ENCODE measurements at places on chromosomes 7 and 10.

GRCh38 chr10:118195729-118196128 is 146.4 kb downstream of the FAM204A start:
- DNase-seq: no peak

- no peak for DNase-seq
Observed at GRCh38 chr7:147999962-148000361, 590.6 kb upstream of the C7orf33 start.

DNA sequence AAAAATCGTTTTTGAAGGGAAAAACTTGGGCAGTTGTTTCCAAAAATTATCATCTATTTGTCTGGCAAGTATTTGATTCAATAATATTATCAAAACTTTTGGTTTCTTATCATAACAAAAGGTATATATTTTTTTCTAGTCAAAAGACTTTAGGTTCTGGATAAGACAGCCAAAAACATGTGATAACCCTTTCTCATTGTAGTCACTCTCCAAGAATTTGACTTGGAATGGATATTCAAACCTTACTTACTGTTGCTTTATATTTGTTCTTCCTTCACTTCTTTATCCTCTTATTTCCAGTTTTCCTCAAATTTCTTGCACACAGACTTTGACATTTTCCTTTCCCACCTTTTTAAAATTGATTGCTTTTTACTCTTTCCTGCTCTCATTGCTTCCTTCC is 140.9 kb upstream of the FAM3C start:
- no peak for DNase-seq

- DNase-seq: no peak
Observed at GRCh38 chr10:113179265-113179664, 229.2 kb downstream of the TCF7L2 start.

DNA sequence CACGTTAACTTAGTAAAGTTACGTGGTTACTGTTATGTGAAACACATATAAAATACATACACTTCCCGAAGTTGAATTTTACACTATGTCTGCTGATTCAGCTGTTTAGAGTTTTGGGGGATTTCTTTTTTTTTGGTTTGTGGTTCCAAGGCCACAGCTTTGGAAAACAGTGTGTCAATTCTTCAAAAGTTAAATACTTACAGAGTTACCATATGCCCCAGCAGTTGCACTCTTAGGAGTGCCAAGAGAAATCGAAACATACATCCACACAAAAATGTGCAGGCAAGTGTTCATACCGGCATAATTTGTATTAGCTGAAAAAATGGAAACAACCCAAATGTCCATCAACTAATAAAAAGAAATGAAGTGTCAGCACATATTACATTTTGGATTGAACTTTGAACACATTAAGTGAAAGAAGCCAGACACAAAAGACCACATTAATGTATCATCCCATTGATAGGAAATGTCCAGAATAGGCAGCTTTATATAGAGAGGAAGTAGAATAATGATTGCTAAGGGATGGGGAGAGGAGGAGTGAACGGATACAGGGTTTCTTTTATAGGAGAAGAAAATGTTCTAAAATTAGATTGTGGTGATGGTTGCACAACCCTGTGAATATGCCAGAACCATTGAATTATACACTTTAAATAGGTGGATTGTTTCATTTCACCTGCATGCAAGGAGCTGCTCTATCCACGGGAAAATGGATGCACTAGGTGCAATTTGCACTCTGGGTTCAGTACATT is 17.6 kb downstream of the APBB1IP start:
- DNase-seq: no peak

GRCh38 chr10:101897633-101898032 is 54.0 kb upstream of the KCNIP2 start:
- DNase-seq: no peak

- DNase-seq: no peak
Observed at GRCh38 chr10:42933448-42934340, 143.2 kb upstream of the RET start.

DNA sequence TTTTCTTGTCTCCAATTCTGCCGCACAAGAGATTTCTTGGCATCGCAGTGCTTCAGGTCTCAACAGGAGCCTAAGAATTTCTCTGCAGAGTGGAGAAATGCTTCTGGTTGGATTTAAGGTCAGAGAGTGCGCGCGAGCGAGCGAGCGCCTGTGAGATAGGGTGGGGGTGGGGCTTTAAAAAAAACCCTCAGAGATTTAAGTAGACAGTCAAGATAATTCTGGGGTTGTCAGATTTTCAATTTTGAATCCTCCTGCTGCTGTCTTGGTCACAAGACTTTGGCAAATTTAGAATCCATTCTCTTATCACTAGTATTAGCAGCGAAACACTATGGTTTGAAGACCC is 49.7 kb downstream of the CPEB3 start:
- DNase-seq: no peak

DNA sequence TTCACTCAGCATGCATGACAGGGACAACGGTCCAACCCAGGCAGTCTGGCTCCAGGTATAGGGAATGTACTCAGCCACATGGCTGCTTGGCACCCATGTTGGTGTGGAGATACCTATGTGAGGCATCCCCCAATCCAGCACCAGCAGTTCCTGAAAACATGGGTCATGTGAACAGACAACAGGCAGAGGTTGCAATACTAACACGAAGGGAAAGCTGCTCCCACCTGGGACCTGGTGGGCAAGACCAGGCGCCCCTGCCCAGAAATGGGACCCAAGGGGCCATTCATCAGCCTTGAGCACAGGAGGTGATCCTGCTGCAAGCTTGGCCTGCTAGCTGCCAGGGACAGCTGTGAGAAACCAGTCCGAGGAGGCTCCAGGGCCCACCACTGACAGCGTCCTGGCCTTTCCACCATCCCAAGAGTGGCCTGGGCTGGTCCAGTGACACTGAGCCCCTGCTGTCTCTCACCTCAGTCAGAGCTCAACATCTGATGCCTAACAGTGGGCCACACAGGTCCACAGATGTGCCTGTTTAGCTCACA is 142.3 kb downstream of the ARHGAP22 start:
- DNase-seq: no peak

DNA sequence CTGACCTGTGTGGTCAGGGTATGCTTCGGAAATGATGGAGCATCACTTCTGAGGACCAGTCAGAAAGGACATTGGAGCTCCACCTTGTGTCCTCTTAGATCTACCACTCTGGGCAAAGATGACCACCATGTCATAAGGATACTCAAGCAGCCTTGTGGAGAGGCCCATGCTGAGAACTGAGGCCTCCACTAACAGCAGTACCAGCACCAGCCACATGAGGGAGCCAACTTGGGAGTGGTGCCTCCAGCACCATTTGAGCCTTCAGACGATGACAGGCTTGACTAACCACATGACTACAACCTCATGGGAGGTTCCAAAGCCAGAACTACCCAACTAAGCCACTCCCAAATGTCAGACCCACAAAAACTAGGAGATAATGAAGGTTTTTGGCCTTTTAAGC is 116.0 kb downstream of the NPTX2 start:
- no peak for DNase-seq

GRCh38 chr10:22305721-22306120 is 10.5 kb upstream of the COMMD3 start:
- DNase-seq: no peak

GRCh38 chr10:80966326-80966986 is 428.8 kb downstream of the SH2D4B start:
- DNase-seq: no peak

DNA sequence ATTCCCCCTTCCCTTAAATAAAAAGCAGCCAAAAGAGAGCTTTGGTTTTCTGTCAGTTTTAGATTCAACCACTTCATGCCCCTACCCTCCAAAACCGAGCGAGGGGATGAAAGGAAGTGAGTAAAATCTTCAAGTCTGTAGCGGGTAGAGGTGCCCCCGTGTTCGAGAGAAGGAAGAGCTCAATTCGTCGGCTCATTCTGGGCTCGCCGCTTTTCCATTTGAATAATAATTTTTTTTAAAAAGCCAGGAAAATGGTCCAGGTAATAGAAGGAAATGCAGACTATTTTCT is 436.2 kb upstream of the GALNT17 start:
- no peak for DNase-seq

GRCh38 chr7:67588631-67589030 is 592.0 kb downstream of the TYW1 start:
- no peak for DNase-seq

DNA sequence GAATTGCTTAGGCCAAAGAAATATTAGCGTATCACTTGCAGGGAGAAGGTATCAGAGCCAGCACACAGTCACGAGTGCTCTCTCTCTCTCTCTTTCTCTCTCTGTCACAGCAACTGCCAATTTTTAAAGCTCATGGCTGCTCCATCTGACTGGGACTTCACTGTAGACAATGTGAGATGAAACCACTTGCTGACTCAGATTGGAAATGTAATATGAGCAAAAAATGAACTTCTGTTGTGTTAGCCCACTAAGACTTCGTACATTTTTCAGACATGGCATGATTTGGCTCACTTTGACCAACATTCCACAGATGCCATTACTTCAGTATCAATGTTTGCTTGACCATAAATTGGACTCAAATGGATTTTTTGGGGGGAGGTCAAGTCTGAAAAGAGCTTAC is 68.1 kb downstream of the DGKB start:
- DNase-seq: no peak

DNA sequence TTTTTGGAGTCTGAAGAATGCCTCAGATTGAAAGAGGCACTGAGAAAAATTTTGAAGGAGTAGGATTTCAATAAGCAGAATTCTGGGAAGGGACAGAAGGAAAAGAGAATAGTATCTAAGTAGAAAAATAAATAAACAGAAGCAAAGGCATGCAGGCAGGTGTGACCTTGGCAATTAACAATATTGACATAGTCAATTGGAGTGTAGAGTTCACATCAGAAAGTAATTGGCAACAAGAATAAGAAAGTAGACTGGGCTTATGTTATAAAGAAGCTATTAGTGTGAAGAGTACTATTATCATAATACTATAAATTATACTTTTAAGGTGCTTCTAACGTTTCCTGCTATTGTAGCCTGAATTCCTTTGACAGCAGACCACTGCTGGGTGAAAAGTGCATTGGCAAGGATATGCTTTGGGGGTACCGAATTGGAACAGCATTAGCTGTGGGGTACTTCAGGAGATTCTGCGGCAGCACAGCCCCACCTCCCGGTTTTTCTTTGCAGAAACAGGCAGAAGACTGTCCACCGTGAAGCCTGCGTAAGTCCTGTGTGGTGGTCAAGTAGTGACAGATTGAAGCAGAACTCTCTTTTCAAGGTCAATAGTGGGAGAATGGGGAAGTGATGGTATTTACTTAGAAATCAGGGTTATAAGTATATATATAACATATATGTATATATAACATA is 357.0 kb downstream of the THSD7A start:
- no peak for DNase-seq

Measured in stimulated activated CD8-positive, alpha-beta memory T cell treated with anti-CD3 and anti-CD28 coated beads, Interleukin-4, amount 100 ng/mL, for 1 hour (primary cell).